Stimulated activated CD4-positive, alpha-beta T cell treated with anti-CD3 and anti-CD28 coated beads, Interleukin-4, amount 100 ng/mL, for 48 hours (primary cell): ENCODE measurements at places on chromosomes 1 and 21.
A peak's percentile ranks its signal among the peaks of the same experiment; 100 is the strongest.

- no peak for DNase-seq
Measured at GRCh38 chr1:3013371-3014049, 7.8 kb upstream of the ACTRT2 start.

- peak; percentile 43 for DNase-seq
Measured at GRCh38 chr21:29376556-29376955, 77.8 kb downstream of the BACH1 start.

DNA sequence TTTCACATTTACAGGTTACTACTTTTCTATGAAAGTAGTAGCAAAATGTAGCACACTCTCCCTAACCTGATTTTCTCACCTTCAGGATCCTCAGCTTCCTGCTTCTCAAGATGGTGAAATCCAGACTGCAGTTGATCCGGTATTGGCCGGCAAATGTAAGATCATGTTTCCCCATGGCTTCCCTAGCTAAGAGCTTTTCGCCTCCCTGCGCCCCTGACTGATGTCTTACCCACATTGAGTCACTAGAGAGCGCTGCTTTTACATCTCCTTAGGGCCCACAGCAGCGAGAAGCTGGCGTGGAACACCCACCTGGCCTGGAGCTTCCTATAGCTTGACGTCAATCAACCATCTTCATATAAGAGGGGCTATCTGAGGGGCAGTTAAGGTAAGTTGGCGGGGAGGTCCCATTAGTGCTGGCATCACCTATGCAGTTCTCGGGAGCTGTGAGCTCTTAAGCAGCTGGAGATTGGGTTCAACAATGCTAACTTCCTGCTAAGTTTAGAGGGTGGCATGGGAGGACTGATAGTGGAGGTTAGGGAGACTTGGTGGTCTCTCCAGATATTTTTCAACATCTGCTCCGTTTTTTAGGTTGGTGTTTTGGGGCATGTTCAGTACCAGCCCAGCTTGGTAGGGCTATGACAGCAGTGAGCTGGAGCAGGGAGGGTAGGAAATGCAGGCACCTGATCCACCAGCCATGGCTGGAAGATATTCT lies 5.5 kb downstream of the PTPN7 start:
- DNase-seq = no peak

DNA sequence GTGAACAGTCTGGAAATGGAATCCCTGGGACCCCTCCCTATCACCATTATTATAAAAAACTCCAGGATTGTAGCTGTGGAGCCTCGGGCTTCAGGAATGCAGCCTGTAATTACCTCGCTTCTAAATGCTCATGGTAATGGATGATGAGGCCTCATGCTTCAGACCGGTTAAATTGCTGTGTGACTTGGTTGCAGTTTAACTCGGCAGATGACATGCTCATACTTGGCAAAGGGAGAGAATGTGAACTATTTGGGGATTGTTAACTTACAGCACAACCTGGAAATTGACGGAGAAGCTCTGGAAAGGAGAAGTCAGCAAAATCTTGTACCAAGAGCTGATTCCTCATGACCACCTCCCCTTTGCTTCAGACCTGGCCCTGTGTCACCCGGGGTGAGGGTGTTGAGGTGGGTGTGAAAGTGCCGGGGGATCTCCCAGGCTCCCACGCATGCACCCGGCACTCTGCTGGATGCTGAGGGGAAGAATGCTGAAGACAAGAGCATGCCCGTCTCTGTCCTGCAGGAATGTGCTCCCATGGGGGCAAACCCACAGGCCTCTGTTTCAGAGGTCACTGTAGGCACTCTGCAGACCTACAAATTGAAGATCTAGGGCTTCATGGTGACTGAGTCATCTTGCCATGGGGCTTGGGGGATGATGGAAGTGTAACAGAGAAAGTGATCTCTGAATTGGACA lies 364.8 kb downstream of the RPS6KC1 start:
- no peak for DNase-seq

GRCh38 chr1:168637350-168637991 lies 61.1 kb downstream of the XCL1 start:
- no peak for DNase-seq

DNA sequence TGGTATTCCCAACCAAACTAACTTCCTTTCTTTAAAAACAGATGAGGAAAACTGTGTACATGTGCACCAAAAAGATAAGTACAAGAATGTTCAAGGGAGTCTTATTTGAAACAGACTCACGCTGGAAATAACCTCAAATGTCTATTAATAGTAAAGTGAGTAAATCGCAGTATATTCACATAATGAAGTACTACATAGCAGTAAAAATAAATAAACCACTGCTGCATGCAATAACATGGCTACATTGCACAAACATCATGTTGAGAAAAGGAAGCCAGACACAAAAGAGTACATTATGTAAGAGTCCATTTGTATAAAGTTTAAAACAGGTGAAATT lies 5.2 kb upstream of the DENND2D start:
- DNase-seq = no peak

DNA sequence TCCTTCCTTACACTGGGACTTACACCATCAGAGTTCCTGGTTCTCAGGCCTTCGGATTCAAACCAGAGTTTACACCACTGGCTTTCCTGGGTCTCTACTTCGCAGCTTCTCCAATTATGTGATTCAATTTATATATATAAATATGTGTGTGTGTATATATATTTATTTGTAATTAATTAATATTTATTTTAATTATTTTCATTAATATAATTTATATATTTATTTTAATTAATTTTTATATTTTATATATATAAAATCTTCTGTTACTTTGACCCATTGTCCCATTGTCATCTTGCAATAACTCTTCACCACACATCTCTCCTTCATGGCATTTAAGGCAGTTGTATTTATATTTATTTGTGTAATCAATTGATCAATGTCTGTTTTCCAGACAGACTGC lies 28.4 kb upstream of the ST6GALNAC3 start:
- no peak for DNase-seq

DNA sequence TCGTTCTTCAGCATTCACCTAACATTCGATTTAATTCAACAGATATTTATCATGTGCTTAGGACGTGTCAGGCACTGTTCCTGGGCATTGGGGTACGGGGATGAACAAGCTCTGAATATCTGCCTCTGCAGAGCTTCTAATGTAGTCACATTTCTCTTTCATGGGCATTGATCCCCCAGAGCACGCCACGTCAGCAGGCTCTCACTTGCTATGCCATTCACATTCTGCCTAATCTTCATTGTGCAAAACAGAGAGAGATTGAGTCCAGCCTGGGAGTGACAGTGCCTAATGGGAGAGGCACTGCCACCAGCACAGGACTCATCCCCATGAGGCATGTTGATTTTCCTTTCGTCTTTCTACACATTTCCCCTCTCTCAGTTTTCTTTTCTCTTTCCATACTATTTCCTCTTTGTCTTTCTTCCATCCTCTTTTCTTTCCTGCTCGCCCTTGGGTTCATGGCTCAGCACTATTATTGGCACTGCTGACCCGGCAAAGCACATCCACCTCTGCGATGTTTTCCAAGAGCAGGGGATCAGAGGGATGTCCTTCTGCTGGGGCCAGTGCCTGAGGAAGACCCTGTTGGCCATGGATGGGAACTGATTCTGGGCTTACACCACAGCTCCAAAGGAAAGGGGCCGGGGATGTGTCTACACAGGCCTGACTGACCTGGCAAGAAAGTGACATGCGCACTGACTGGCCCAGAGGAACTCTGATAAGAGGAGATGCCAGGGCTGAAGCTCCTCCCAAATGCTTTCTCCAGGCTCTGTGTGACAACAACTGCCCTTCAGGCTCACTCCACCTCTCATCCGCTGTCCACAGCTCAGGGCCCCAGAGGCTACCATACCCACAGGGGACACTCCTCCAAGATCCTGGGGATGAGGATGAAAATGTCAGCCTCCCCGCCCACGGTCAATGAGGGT lies 195.9 kb downstream of the TOMM20 start:
- DNase-seq = no peak

- no peak for DNase-seq
Measured at GRCh38 chr1:108830119-108831008, 26.5 kb downstream of the AKNAD1 start.

DNA sequence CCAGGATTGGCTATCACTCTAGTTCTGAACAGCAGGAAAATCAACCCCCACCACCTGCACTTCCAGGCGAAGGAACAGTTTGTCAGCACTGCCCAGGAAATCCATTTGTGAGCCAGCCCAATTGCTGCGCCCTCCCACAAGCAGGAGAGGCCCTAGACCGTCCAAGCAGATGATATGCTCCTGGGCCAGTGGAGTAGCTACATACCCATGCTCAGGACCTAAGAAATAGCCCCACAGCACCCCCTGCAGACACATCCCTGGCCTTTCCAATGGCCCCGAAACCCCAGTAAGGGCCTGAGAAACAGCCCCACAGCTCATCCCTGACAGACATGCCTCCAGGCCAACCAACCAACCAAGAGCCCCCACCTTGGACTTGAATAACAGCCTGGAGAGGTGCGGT lies 111.5 kb upstream of the ZC3H11B start:
- DNase-seq = no peak

DNA sequence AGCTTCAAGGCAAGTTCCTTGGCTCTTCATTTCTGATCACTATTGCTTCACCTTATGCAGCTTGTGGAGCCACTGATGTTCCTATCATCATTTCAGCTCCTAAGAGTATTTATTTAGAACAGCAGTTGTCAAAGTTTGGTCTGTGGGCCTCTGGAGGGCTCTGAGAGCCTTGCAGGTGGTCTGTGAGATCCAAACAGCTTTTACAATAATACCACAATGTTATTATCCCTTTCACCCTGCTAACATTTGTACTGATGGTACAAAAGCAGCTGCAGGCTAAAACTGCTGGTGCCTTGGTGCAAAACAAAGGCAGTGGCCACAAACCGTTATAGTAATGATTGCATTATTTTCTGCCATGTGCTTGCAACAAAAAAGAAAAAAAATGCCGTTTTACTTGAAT lies 33.8 kb downstream of the PATJ start:
- DNase-seq = no peak

DNA sequence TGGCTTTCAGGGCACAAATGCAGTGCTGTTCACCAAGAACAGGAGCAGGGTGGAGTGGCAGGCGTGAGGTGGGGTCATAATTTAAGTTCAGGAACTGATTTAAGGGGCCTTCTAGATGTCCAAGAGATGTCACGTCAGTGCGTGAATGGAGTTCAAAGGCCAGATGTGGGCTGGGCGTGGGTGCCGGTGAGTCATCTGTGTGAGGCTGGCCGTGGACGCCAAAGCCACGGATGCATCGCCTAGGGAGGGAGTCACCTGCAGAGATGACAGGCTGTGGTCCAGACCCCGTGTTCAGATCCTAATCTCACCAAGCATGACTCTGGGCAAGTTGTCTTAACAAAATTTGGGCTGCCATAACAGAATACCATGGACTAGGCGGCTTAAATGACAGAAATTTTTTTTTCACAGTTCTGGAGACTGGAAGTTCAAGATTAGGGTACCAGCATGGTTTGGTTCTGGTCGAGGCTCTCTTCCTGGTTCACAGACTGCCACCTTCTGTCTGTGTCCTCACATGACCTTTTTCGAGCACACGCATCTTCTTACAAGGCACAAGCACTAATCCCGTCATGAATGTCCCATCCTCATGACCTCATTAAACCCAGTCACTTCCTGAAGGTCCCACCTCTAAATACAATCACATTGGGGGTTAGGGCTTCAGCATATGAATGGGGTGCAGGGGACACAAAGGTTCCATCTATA lies 109.6 kb downstream of the PRDM2 start:
- peak; percentile 21 for DNase-seq

- DNase-seq = no peak
Measured at GRCh38 chr1:212952641-212952976, 2.3 kb downstream of the VASH2 start.

DNA sequence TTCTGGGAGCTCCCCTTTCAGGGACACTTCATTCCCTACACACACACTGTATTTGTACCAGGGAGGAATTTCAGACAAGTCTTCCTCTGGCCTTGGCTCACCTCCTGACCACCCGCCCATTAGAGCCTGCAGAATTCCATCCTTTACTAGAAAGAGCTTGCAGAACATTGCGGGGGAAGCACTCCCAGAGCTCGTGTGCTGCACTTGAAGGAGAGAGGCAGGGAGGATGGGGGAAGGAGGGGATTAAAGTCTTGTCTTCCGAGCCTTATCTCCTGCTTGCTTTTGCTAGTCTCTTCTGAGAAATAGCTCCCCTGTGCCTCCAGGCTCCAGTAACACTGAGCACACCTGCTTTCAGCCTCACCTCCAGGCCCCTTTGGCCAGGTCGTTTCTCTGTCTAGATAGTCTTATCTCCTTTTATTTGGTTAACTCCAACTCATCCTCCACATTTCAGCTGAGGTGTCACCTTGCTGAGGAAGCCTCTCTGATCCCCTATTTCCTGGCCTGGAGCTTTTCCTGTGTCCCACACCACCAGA lies 62.0 kb downstream of the PCNX2 start:
- no peak for DNase-seq

- peak; percentile 65 for DNase-seq
Measured at GRCh38 chr1:119870917-119871596, 25.3 kb downstream of the ADAM30 start.

- no peak for DNase-seq
Measured at GRCh38 chr1:201450721-201451291, 18.2 kb downstream of the PHLDA3 start.

DNA sequence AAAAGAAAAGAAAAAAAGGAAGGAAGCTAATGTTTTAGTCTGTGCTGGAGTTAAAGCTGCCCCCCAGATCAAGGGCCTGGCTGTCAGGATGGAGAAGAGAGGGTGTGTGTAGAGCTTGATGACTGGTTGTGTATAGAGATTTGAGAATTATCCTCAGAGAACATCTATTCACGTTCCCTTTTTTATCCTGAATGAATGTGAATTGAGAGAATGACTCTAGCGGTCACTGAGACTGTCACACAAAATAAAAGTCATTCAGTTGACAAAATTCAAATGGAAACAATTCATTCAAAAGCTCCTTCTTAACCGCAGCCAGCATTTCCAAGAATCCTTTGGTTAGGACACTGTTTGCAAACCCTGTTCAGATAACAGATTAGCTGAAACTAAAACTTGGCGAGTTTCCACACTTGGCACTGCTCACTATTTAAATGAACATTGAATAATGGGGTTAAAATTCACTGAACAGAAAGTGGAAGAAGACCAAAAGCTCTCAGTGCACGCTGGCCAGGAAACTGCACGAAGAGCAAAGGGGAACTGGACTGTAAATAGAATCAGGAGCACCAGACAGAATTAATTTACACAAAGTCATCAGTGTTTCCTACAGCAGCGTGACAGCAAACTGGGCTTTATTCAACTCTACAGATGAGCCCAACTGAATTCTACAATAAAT lies 13.6 kb upstream of the FAM89A start:
- peak; percentile 5 for DNase-seq

GRCh38 chr1:53089478-53090226 lies 27.6 kb downstream of the PODN start:
- DNase-seq = no peak

DNA sequence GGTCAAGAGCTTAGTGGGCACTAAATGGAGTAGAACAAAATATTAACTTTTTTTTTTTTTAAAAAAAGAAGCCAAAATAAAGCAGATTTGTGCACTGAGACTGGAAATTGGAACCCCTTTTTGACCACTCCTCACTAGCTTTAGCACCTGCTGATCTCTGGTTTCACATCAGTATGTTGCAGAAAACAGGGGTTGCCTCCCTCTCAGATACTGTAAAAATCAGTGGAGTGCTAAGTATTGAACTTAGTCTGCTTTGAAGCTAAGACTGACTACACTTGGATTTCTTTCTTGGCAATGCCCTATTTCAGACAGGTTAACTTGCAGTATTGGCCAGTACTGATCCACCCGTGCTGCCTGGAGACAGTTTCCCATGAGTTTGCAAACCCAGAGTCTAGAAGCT lies 2.7 kb upstream of the KIAA0040 start:
- DNase-seq = no peak

- no peak for DNase-seq
Measured at GRCh38 chr1:222073307-222073995, 331.6 kb upstream of the DUSP10 start.

- DNase-seq = no peak
Measured at GRCh38 chr1:221416723-221417122, 325.2 kb downstream of the DUSP10 start.
